ENCODE measurements at places on chromosomes 6 and 20.

DNA sequence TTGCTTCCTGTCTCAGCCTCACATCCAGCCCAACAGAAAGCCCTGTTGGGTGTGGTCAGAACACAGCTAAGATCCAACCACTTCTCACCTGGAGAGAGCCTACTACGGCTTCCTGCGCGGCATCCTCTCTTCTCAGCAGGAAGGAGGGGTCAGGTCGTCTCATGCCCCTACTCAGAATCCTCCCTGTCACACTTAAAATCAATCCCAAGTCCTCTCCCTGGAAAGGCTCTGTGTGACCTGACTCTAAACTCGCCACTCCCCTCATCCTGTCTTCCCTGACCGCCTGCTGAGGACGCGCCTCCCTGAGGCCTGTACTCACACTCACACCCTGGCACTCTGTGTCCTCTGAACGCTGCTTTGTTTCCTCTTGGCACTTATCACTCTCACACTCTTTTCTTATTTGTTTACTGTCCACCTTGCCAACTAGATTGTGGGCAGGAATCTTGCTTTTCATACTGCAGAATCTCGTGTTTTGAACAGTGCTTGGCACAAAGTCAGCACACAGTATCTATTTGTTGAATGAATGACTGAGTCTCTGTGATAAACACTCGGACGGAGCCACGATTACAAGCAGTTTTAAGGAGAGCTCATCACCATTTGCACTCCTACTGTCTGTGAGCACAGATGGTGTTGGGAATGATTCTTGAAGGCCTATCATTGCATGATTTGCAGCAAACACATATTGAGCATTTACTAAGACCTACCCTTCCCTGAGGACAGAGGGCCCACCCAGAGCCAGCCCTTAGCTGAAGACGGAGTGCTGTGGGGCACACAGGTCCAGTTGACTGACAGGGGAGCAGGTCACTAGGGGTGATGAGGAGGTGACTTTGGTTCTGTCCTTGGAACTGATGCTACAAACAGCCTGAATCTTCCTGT lies 18.7 kb downstream of the RAB5IF start:
- DNase-seq = no peak

DNA sequence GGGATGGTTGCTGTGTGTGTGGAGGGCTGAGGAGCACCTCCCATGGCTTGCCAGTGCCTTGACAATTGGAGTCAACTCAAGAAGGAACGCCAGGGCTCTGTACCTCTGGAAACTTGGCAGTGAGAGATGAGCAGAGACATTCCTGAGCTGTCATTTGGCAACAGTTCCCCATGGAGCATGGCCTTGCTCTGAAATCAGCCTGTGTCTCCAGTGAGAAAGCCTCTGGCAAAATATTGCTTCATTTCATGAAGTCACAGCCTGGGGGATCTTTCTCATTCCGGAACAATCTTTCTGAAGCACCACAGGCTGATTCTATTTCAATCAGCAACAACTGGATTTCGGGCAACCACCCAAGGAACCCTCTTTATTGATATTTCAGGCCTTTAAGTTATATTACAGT lies 52.2 kb upstream of the FNDC1 start:
- no peak for DNase-seq

GRCh38 chr6:18118330-18118729 lies 4.1 kb downstream of the NHLRC1 start:
- no peak for DNase-seq

GRCh38 chr6:100346828-100347227 lies 117.9 kb downstream of the SIM1 start:
- DNase-seq = no peak

GRCh38 chr20:36311854-36312723 lies 6.0 kb downstream of the DLGAP4 start:
- DNase-seq = no peak

GRCh38 chr6:83708546-83708969 lies 343 bp downstream of the SNAP91 start:
- DNase-seq = no peak

DNA sequence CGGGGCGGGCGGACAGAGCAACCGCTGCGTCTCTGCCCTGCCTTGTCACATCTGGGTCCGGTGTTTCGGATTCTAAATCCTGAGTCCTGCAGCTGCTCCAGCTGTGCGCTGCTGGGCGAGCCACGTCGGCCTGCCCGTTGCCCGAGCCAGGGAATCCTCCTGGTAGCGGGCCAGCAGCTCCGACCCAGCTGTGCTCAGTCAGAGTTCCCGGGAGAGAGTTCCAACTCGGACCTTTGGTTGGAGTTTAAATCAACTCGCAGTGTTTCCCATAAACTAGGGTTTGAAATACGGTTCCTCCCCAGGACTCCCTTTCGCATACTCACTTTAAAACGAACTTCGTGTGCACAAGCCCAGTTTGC lies 315 bp upstream of the PDE10A start:
- DNase-seq = no peak

GRCh38 chr6:62042429-62042828 lies 243.6 kb downstream of the KHDRBS2 start:
- DNase-seq = no peak

DNA sequence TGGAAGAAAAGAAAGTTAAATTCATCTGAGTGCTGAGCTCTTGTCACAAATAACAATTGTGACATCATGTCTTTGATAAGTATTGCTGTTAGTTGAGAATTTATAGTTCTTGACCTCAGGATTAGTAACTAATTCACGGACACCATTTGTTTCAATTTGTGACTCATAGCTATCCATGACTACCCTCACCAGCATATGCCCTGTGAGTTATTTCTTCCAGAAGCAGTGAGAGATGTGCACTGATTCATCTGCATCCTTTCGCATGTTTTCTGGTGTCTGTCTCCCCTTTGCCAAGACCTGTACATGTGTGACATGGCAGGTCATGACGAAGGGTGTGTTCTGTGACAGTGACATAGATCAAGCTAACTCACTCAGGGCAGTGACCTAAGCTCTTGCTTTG lies 86.9 kb downstream of the SOBP start:
- no peak for DNase-seq

DNA sequence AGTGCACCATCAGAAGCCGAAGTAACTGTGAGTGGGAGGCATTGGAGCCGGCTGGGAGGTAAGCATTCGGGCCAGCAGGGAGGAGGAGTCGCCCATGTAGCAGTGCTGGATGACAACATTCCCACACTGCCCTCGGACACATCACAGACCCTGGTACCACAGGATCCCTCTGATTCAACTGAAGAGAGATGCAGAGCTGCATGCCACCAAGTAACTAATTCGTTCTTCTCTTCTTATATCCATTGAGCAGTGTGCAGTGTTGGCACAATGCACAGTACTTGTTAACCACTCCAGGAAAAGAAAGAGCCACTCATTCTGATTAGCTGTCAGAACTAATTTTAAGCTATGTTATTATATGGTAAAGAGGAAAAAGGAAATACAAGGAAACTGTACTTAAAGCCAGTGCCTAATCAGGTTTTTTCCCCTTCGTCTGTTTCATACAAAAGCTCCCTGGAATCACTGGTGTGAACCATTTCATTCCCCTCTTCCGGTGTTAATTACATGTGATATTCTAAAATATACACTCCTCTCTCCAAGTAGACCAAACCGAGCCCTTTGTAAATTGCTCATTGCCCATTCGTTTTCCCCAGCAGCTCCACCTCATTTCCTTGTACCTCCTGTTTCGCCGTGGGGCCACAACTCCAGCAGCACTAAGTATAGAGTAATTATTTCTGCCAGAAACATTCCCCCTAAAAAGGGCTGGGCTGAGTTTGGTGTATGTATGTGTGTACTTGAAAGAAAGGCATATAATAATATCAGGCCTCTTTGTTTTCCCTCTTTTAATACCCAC lies 32.4 kb upstream of the ADTRP start:
- no peak for DNase-seq

GRCh38 chr6:40532349-40533000 lies 54.7 kb downstream of the LRFN2 start:
- no peak for DNase-seq

DNA sequence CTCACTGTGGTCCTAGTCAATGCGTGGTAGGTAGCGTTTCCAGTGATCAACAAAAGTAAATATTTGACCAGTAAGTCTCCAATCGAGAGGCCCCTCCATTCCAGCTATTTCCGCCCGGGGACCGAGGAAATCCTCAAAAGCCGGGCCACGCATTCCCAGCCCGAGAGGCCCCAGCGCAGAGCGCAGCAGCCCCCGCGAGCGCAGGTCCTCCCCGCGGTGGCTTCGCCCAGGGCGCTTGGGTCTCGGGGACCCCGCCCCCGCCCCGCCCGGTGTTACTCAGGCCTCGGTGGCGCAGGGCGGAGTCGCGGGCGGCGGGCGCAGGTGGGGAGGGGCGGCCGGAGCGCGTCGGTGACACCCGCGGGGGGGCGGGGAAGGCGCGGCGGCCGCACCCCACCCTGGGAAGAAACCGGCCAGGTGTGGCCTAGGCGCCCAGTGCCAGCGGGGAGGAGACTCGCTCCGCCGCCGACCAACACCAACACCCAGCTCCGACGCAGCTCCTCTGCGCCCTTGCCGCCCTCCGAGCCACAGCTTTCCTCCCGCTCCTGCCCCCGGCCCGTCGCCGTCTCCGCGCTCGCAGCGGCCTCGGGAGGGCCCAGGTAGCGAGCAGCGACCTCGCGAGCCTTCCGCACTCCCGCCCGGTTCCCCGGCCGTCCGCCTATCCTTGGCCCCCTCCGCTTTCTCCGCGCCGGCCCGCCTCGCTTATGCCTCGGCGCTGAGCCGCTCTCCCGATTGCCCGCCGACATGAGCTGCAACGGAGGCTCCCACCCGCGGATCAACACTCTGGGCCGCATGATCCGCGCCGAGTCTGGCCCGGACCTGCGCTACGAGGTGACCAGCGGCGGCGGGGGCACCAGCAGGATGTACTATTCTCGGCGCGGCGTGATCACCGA lies at the start of gene DSP:
Gene DSP (plus strand): TSS at position 497 of the 890 bp plus-strand sequence. CDS start 245 bp downstream, at position 742.
- peak; percentile 6 for DNase-seq

GRCh38 chr20:2794866-2795447 lies 5.5 kb downstream of the CPXM1 start:
- DNase-seq = no peak

- no peak for DNase-seq
Observed at GRCh38 chr6:138032571-138032970, 74.6 kb downstream of the PERP start.

DNA sequence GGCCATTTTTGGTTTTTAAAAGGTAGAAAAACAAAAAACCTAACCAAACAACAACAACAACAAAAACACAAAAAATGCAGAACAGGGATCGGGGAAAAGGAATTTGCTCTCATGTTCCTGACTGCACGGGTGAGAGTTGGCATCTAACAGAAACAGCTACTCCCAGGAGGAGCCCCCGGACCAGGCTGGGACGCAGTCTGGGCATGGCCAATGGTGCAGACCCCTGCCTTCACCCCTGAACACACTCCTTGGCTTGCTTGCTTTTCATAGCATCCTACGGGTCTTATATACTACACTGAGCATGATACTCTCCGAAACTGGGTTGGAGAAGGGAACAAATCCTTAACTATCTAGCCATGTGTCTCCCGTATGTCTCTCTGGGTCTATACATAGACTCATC lies 587 bp upstream of the MAS1 start:
- DNase-seq = no peak

DNA sequence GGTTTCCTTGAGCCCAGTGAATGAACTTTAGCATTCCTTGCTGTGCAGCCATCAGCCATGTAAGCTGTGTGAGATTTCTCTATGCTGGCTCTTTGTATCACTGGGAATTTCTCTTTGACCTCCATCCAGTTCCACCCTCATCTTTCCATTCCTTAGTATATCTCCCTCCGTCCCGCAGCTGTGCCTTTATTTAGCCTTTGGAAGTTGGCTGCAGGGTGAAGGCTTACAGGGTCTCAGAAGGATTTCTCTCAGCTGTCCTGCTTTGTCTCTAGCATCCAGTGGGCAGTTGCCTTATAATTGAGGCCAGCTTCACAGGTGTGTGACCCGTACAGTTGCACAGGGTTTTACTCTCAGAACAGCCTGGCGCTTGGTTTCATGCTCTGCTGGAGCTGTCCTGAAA lies 144.3 kb downstream of the PXDC1 start:
- no peak for DNase-seq

GRCh38 chr20:10288954-10289646 lies 70.5 kb downstream of the SNAP25 start:
- DNase-seq = no peak

- DNase-seq = no peak
Observed at GRCh38 chr6:90406142-90406794, 109.6 kb upstream of the BACH2 start.

DNA sequence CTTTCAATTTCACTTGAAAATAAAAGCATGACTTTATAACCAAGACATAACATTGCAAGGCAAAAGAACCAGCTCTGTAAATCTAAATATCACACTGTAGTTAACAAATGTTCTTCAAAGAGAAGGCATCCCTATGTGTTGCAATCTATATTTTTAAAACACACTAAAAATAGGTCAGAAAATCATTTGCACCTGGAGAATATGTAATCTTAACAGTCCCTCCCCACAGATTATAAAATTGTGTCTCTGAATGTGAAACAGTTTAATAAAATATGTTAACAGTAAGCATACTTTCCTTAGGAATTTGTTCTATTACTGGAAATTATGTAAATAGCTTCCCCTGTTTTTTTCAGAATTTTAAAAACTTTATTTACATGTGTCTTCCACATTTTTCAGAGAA lies 351.9 kb downstream of the COL12A1 start:
- no peak for DNase-seq

- DNase-seq = no peak
Observed at GRCh38 chr6:49257549-49257948, 205.5 kb downstream of the MMUT start.

- no peak for DNase-seq
Observed at GRCh38 chr6:56838016-56838555, 116.8 kb upstream of the BEND6 start.

DNA sequence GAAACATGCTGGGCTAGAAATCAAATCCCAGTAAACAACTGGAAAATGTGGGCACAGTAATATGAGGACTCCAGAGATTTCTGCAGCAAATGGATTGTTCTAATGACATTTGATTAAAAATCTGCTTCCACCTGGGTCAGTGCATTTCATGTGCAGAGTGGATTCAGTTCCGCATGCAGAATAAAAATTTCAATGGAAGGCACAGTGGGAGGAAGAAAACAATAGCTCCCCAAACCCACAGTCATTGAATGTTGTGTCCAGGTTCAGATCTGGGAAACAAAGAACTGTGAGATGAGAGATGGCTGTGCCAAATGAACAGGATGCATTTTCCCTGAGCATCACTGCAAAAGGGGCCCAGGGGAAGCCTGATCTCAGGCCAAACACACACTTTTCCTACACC lies 403.1 kb downstream of the BTBD9 start:
- DNase-seq = no peak

DNA sequence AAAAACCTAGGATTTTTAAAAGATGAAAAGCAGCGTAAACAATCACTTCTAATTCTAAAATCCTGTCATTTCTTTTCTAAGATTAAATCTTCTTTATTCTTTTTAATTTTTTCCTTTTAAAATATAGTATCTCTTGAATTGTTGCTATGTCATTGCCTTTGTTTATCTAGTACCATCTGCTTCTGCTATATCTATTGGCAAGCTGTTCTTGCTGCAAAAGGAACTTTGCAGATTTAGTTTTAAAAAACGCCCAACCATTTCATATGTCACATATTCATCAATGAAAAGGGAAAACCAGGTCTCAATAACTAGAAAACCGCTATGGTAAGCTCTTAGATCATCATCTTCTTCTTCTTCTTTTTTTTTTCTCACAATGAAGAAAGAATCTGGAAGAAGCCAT lies 11.5 kb upstream of the EEF1A1 start:
- DNase-seq = no peak
